ENCODE measurements at places on chromosomes 2 and 18.

- DNase-seq: no peak
These were observed 19.1 kb downstream of the ZNF24 start for GRCh38 chr18:35324926-35325655.

DNA sequence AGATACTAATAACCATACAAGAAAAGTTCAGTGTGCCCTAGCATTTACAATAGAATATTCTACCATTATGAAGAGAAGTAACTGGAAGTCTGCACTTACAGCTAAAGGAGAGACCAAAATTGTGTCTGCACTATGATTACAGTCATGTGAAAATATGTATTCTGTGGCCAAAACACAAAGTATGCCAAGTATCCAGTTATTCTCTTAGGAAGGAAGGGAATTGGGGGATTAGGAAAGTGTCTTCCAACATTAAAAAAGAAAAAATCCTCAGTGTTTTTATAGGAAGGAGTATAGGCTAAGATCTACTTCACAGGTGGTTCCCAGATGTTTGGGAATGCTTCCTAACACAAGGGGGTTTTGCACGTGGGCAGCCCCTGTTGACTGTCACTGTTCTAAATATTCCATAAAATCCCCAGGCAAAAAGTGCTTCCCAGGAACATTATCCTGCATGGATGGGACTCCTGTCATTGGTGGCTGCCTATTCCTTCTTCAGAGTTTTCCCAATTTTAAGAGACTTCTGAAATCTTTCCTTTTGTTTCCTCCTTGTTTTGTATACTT lies 180.2 kb upstream of the KLHL29 start:
- no peak for DNase-seq

- DNase-seq: no peak
These were observed 49.4 kb downstream of the HNMT start for GRCh38 chr2:138013639-138014038.

GRCh38 chr18:77495079-77495478 lies 245.4 kb downstream of the GALR1 start:
- DNase-seq: no peak

GRCh38 chr2:224594840-224595239 lies 9.7 kb upstream of the CUL3 start:
- DNase-seq: no peak

DNA sequence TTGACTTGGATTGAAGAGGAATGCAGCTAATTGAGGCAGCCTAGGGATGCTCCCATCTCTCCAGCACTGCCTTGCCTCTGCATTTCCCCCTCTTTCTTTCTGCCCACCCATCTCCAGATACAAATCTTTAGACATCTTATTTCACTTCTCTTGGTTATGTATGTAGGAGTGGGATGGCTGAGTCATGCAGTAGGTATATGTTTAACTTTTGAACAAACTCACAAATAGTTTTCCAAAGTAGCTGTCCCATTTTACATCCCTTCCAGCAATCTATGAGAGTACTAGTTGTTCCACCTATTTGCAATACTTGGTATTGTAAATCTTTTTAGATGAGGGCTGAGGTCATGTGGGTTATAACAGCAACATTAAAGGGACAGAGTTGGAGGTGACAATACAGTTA lies 329.9 kb downstream of the DYSF start:
- no peak for DNase-seq

- DNase-seq: no peak
These were observed 106.2 kb downstream of the SPOPL start for GRCh38 chr2:138607746-138608145.

DNA sequence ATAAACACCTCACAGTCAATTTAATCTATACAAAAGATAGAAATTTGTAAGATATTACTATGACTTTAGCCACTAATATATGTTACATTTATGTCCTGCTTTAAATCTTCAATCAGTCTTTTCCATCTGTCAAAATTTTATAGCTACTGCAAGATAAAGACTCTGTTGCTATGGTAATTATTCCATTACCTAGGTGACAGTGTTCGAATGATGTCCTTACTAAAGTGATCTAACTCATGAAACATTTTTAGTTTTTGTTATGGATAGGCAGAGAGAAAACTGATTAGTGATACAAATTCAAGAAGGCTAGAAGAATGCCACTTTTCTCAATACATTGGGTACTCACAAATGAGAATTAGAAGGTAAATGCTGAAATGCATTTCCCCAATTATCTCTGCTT lies 359.9 kb upstream of the FSHR start:
- no peak for DNase-seq

- DNase-seq: no peak
These were observed 206.1 kb upstream of the REV1 start for GRCh38 chr2:99695944-99696253.

DNA sequence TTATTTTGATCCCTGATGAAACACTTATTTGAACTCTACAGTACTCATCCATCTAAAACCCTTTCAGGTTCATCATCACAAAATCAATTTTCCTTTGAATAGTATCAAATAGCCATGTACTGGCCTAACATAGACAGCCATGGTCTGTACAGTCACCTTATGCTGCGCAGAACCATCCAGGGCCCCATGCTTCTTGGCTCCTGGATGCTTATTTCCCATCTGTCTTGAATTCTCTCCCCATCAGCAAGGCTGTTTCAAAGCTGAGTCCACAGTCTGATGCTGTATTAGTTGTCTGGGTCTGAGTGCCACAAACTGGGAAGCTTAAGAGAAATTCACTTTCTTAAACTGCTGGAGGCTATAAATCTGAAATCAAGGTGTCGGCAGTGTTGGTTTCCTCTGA lies 290.2 kb downstream of the OSR1 start:
- DNase-seq: no peak

GRCh38 chr2:238286551-238286950 lies 1.9 kb downstream of the PER2 start:
- no peak for DNase-seq

GRCh38 chr2:30792521-30792920 lies 14.7 kb downstream of the CAPN13 start:
- DNase-seq: no peak

GRCh38 chr2:46434851-46435273 lies 44.5 kb upstream of the TMEM247 start:
- DNase-seq: no peak

- DNase-seq: no peak
These were observed 65.7 kb upstream of the GLI2 start for GRCh38 chr2:120669971-120670370.

DNA sequence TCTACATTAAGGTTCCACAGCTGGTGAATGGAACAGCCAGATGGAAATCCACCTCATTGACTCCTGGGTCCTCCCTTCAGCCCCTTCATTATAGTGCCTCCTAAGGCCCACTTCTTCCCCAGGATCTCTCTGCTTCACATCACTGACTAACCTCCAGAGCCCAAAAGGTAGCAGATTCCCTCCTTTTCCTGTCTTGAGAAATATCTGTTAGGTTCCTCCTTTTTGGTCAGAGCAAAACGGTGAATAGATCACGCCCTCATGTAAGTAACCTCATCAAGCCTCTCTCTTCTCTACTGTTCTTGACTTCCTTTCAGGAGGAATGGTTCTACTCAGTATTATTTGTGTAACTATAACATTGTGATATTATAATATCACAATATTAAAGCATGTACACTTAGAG lies 155.0 kb upstream of the SRD5A2 start:
- DNase-seq: no peak

DNA sequence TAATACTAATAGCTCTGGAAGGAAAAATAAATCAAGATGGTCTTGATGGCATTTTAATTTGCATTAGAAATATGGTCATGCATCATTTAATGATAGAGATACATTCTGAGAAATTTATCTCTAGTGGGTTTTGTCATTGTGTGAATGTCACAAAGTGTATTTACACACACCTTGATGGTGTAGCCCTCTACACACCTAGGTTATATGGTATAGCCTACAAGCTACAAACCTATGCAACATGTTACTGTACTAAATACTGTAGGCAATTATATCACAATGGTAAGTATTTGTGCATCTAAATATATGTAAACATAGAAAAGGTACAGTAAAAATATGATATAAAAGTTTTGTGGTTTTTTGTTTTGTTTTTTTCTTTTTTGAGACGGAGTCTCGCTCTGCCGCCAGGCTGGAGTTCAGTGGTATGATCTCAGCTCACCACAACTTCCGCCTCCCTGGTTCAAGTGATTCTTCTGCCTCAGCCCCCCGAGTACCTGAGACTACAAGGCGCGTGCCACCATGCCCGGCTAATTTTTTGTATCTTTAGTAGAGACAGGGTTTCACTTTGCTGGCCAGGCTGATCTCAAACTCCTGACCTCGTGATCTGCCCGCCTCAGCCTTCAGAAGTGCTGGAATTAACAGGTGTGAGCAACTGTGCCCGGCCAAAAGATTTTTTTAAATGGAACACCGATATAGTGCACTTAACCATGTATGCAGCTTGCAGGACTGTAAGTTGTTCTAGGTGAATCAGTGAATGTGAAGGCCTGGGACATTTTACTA lies 83.7 kb upstream of the UBXN4 start:
- DNase-seq: peak; percentile 5

Measured in T-helper 17 cell (primary cell).